ENCODE measurements at places on chromosomes 2 and 18.

- no peak for DNase-seq
Observed at GRCh38 chr2:38194751-38195150, 118.8 kb upstream of the CYP1B1 start.

DNA sequence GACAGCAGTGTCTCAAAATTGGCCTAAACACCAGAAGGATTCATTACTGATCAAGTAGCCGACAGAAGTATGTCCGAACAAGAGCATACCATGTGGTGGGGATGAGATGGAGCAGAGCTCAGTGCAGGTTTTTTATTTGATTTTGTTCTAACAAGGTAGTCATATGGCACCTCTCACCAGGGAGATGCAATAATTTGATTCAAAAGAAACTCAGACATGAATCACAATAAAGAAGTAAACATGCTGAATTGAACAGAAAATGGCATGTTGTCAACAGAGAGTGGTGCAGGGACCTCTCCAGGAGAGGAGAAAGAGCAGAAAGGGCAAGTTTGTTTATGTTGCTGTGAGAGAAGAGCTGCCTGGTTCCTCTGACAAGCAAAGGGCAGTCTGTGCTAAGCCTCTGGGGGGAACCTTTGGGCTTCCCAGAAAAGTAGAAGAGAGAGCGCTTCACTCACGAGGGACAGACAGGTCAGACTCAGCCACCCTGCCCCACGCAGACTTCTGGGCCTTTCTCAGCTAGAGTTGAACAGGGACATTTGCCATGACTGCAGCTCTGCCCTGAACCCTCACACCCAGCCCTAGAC, 351.3 kb upstream of the RAB12 start:
- no peak for DNase-seq

GRCh38 chr2:237591141-237591881, 777 bp upstream of the RAB17 start:
- DNase-seq = no peak

GRCh38 chr2:56113382-56113975, 70.3 kb upstream of the CCDC85A start:
- DNase-seq = no peak

DNA sequence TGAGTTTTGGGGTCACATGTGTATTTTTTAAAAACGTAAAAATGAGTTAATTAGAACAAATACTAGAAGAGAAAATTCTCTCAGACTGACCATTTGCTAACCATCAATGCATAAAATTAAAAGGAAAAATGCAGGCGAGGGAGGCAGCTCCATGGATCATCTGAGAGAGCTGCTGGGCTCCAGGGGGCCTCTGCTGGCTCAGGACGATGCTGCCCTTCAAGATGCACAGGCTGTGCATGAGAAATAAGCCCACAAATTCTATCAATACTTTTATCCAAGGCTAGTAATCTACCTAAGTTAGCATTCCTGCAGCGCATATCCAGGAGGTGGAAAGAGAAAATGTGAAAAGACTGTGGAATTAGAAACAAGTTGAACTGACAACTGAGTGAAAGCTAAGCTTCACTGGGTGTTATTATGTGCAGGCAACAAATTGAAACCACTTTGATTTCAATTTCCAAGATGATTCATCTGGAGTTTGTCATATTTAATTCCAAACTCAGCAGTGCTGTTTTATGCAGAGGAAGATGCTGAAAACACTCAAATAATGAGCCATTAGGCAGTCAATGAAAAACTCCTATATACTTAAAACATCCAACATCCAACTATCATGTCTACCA, 261.1 kb downstream of the NBAS start:
- no peak for DNase-seq

- DNase-seq = no peak
Observed at GRCh38 chr2:181106789-181107627, 126.6 kb downstream of the UBE2E3 start.

GRCh38 chr2:12320027-12320734, 396.6 kb upstream of the TRIB2 start:
- DNase-seq = no peak

GRCh38 chr2:105518897-105519296, 120.0 kb upstream of the FHL2 start:
- DNase-seq = no peak

DNA sequence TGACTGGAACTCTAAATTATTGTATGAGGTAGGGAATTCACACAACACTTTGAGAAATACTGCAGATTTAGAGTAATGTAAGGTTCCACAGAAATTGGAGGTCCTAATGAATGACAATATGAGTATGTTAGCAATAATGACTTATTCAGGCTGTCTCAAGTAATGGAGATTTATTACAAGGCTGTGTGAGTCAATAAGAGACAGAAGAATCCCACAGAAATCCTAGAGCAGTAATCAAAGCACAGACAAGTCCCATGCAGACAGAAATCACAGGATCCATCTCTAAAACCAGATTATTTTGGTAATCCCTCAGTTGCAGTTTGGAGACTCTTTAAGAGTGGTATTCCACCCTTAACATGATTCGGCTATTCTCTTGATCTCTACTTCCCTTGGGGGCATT, 83.6 kb downstream of the FAM161A start:
- DNase-seq = no peak
